RKO (cell line): ENCODE measurements at places on chromosomes 12 and 14.

DNA sequence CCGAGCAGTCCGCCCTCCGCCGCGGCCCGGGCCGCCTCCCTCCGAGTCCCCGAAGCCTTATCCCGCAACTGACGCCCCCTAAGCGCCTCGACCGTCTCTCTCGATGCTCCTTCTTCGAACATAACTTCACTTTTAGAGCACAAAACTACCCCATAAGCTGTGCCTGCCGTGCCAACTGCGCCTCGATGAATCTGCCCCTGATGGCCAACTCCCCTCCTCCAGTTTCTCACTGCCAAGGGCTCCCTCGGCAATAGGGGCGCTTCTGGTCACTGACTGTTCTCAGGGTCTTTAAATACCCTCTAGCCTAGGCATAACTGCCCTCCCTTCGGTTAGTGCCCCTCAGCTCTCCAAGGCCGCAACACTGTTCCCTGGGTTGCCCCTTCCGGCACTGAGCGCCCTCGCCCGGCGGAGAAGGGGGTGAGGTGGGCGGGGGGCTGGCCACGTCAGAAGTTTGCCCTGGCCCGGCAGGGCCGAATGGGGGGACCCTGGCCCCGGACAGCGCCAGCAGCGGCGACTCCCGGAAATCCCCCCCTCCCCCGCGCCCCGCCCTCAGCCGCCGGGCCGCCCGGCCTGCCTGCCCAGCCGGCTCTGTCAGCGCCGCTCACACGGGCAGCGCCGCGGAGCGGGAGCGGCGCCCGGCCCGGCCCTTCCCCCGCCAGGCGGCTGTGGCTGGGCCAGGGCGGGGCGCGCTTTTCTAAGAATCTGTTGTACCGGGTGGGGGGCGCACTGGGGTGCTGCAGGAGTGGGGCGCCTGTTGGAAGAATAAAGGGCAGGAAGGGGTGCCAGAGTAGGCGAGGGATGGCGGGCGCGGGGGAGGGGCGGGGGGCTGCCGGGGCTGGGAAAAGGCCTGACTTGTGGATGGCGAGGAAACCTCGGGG, 10.6 kb downstream of the RARG start:
- DNase-seq = peak; percentile 60

- no peak for DNase-seq
Measured at GRCh38 chr12:89936631-89937030, 228.0 kb upstream of the ATP2B1 start.

DNA sequence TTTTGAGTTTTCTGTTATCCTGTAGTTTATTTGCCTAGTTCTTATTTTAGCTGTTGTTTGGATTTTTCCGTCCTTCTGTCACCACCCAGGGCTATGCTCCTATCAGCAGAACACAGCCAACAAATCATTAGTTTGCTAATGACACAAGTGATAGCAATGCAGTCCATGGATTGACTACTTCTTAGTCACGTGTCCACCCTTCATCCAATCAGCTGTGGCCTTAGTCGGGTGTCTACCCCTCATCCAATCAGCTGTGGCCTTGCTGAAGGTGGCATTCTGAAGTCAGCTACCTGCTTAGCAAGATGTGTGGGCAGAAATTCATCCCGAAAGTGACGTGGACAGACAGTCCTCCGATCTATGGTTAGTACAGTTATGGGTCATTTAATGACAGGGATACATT, 182.3 kb downstream of the GALC start:
- DNase-seq = peak; percentile 4

DNA sequence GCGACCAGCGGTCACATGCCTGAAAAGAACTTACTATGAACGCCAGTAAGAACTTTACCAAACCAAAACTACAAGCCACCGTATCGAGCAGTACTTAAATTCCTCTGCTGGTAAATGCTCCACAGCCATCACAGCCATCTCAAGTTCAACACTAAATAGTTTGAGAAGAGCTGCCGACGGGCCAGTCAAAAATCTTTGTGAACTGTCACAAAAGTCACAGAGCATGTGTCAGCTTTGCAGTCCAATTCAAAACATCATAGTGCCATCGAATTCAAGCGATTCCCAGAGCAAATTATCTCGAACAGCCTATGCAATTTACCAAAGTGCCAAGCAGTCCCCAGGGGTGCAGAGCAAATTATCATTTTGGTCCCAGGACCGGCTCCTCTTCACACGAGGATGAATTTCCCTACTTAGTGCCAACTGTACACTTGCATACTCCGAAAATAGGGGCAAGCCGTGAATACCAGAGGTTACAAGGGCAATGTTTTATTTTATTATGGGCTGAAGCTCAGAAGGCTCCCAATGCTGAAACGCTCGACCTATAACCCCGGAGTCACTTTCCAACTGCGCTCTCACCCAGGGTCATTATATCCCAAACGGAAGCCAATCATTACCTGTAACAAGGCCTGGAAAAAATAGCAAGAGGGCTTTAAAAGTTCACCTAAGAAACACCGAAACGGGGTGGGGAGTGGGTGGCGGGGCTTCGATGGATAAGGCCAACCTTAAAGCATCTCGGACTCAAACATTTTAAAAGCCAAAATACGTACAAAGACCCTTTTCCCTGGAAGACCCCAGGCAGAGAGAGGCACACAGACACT, 1.1 kb downstream of the LRP6 start:
- peak; percentile 55 for DNase-seq

- no peak for DNase-seq
Measured at GRCh38 chr14:27050208-27050607, 452.4 kb upstream of the NOVA1 start.

DNA sequence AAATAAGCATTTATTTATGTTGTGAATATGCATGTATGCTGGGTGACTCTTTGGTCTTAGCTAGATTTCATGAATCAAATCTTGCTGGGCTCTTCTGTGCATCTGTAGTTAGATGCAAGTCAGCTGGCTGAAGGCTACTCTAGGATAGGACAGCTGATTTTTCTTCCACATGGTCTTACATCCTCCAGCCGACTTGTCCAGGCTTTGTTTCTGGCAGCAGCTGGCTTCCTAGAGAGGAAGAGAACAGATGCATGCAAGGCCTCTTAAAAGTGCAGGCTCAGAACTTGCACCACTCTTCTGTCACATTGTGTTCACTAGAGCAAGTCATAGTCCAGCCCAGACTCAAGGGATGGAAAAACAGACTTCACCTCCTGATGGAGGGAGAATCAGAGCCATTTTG, 435.4 kb upstream of the STXBP6 start:
- DNase-seq = no peak

GRCh38 chr12:67147447-67147846, 121.7 kb upstream of the CAND1 start:
- no peak for DNase-seq

DNA sequence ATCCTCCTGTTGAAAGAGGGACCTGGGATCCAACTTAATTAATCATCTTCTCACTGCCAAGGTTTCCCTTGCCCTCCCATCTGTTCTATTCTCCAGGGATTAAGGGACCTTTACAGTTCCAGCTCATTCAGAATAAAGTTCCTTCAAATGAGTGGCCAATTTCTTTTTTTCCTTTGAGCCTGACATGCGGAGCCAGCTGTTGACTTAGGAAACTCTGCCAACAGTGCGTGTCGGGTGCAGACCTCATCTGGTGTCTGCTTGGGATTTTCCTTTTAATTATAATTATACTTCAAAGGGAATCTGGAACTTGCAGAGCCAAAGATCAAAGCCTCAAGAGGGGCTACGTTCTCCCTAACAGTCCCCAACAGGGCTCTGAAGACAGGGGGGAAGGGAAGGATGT, 64.8 kb downstream of the CCDC60 start:
- no peak for DNase-seq

DNA sequence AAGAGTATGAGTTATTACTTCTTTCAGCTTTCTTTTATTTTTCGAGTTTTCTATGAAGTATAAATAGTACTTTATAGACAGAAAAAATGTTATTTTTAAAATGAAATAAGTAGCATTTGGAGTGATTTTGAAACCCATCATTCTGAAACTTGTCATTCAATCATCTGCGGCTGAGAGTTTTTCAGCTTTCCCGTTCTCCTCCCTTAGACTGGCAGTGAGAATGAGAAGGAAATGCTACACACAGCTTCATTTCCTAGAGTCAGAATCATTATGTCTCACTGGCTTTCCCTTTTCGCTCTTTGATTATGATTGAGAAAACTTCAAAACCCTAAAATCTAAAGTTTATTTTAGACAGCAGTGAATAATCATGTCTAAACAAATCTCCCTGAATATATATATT, 33.7 kb upstream of the GNPNAT1 start:
- DNase-seq = no peak

GRCh38 chr14:30596935-30597334, 25.2 kb upstream of the SCFD1 start:
- no peak for DNase-seq

DNA sequence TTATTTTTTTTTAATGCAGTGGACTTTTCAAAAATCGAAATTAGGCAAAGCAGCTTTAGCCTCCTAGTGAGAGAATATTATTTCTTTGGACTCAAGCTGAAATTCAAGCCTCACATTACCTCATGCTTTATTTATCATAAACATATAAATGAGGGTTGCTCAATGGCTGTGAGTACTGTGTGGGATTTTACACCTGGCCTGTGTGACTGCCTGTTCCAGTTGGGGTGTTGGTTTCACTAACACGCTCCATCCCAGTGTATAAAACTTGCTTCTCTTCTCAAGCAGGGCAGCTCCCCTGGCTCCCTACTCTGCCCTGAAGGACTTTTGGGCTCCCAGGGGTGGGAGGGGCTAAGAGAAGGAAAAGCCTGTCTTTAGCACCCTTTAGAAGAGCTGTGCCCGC, 15.0 kb downstream of the ANKLE2 start:
- no peak for DNase-seq

GRCh38 chr12:55695349-55695748, 12.4 kb downstream of the ITGA7 start:
- DNase-seq = no peak

DNA sequence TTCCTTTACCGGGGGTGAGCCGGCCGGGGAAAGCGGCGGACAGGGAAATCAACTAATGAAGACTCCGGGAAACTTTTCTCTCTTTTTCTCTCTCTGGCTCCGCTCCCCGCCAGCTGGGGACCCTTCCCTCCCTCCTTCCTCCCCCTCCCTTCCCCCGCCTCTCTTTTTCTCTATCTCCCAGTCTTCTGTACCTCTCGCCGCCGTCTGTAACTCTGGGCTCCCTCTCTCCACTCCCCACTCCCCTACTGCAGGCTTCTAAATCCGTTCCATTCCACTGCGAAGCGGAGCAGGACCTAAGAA, 6.9 kb upstream of the HOXC11 start:
- DNase-seq = no peak

GRCh38 chr12:2054091-2055018, 1.6 kb downstream of the CACNA1C start:
- DNase-seq = no peak

DNA sequence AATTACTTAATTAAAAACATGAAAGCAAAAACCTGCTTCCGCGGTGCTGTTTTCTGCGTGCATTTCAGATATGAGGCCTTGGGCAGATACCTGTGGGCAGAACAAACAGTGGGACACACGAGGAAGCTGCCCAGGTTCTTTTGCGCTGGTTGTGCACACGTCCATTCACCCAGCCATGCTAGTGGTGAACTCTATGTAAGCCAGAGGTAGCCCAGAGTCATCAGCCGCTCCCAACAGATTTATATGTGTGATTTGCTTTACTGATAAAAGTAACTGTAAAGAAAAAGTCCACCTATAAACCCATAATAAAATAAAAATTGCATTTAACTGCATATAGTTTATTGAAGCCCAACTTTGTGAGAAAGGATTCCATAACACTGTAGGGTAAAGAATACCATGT, 47.1 kb upstream of the TMEM260 start:
- no peak for DNase-seq

DNA sequence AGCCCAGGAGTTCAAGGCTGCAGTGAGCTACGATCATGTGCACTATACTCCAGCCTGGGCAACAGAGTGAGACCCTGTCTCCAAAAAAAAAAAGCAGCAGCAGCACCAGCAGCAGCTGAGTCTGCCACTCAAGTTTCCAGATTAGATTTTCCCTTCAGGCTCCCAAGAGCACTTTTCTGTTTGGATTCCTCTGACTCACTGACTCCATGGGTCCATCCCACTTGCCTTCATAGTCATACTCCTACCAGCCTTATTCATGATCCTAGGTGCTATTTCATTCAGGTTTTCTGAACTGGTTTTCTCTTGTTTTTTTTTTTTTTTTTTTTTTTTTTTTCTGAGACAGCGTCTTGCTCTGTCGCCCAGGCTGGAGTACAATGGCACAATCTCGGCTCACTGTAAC, 6.8 kb upstream of the TWF1 start:
- DNase-seq = peak; percentile 44

- no peak for DNase-seq
Measured at GRCh38 chr12:89206390-89206789, 145.9 kb downstream of the DUSP6 start.

- no peak for DNase-seq
Measured at GRCh38 chr12:45669093-45669492, 60.4 kb upstream of the ARID2 start.

DNA sequence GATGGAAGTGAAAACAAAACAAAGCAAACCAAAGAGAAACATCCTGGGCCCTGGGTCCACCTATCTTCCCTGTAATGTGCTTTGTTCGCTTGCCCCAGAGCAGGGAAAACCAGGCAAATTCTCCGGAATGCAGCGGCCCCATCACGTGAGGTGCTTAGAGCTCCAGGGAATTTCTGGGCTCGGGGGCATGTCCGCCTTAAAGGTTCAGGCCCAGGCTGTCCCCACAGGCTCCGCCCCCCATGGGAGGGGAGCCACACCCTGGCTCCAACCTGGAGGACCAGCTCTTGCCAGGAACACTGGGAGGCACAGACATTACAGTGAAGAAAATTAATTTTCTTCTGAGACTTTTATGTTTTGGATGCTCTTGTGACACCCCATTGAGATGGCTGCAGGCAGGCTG, 69.9 kb downstream of the RBM19 start:
- no peak for DNase-seq

GRCh38 chr14:67622675-67623074, 3.0 kb downstream of the ARG2 start:
- peak; percentile 91 for DNase-seq

- peak; percentile 59 for DNase-seq
Measured at GRCh38 chr12:50390316-50390741, 6.1 kb downstream of the FAM186A start.

GRCh38 chr12:119384340-119384739, 49.8 kb downstream of the CCDC60 start:
- DNase-seq = no peak

DNA sequence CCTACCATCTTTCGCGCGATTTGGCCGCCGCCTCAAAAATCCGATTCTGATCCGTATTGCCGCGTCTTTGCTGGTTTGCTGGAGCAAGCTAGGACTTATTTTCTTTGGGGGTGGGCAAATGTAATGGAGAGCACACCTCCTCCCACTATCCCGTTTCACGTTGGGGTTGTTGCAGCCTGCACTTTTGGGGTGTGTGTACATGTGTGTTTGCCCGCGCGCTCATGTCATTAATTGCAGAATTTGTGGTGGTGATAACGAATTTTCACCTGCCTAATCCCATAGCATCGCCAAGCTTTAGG, 657 bp downstream of the METAP2 start:
- no peak for DNase-seq

GRCh38 chr12:95004610-95005009, 1.1 kb upstream of the NDUFA12 start:
- no peak for DNase-seq

GRCh38 chr14:103576371-103577024, 13.7 kb downstream of the COA8 start:
- DNase-seq = no peak
